A172 (cell line): ENCODE measurements at places on chromosomes 4 and X. TPM values are rescaled to one million over a fixed set of nuclear protein-coding genes. Genes with fewer than 3 reads are reported as not detected.

DNA sequence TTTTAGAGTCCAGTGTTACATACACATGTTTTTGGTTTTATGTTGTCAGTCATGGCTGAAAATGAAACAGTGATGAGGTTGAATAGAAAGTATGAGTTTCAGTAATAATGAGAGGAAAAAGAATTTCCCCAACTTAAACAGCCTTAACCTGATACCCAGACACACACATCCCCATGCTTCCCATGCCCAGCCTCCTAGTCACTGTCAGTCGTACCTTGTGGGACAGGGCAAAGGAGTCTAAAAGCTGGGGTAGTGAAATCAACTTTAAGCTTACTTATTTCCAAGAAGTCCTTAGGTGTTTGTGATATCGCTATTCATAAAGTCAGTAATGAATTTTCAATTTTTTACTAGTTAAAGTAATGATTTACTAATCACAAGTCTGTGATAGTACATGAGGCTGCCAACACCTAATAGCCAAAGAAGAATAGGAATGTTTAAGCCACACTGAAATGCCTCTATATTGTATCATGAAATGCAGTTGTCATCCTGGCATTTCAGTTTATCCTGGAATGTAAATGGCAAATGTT, 24.3 kb upstream of the GPR34 start:
- DNase-seq, result no peak

DNA sequence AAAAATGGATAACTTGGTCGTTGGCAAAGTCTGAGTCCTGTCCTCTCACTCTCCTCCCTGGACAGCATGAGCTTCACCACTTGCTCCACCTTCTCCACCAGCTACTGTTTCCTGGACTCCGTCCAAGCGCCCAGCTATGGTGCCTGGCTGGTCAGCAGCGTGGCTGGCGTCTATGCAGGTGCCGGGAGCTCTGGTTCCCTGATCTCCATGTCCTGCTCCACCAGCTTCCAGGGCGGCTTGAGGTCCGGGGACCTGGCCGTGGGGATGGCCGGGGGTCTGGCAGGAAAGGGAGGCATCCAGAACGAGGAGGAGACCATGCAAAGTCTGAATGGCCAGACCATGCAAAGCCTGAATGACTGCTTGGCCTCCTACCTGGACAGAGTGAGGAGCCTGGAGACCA, 100.8 kb downstream of the NCAPG start:
- no peak for DNase-seq

- DNase-seq, result no peak
Observed at GRCh38 chr4:64272432-64272831, 136.8 kb downstream of the TECRL start.

- no peak for DNase-seq
Observed at GRCh38 chrX:151722241-151722846, 6.5 kb downstream of the FATE1 start.

- no peak for DNase-seq
Observed at GRCh38 chr4:182745237-182745636, 171.9 kb downstream of the DCTD start.

- no peak for DNase-seq
Observed at GRCh38 chrX:46477435-46477834, 67.8 kb downstream of the ZNF674 start.

- DNase-seq, result no peak
Observed at GRCh38 chr4:25190407-25190806, 30.2 kb upstream of the SEPSECS start.

GRCh38 chr4:108512615-108513505, 107.5 kb upstream of the RPL34 start:
- peak; percentile 48 for DNase-seq

GRCh38 chr4:150579551-150580234, 2.3 kb upstream of the MAB21L2 start:
- no peak for DNase-seq

GRCh38 chrX:109880629-109881028, 122.3 kb upstream of the TMEM164 start:
- DNase-seq, result no peak

DNA sequence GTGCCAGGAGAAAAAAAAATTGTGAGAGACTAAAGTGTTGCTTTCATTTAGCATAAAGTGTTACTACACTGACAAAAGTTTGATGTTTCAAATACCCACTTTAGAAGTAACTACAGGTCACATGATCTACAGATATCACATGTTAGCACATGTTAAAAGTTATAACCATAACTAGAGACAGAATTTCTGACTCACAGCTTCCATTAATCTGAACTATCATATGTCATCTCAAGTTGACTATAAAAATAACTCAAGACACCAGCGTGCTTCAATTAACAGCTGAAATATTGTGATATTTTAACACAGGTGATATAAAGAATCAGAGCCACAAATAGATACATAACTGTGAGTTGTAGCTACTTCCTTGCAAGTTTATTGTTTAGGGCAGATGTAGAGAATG, 591.5 kb upstream of the PITX2 start:
- DNase-seq, result no peak

DNA sequence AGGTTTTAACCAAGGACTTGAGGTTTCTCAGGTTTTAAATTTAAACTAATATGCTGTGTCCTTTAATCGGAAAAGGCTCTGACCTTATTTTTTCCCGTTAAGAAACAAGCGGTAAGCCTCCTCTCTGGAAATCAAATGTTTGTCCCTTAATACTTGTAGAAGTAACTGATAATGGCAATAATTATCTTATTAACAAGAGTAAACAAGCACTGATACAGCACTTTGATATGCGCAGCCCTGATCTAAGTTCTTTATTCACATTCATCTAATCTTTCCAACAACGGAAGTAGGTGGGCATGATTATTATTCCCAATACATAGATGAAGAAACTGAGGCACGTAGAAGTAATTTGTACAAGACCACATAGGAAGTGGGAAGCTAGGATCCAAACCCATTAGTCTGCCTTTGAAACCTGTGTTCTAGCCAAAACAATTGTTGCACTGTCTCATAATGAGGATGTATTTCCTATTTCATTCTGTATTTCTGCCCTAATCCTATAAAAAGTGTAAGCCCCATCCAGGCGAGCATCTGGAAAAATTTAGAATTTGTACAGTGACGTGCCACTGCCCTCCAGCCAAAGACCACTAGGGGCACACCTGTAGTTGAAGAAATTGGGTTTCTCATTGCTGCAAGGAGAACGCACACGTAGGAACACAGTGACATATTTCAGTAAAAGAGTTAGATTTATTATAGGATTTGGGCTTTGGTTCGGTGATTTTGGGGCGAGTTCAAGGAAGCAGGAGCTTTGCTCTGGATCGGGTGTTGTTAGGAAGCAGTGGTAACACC, 606 bp downstream of the CXorf58 start:
- DNase-seq, result no peak

- no peak for DNase-seq
Observed at GRCh38 chr4:33407496-33407895, 2687.3 kb downstream of the PCDH7 start.

The RHOXF2B gene
- not detected in 2 replicates for total RNA-seq

The SPP1 gene
- 75.5 and 130 TPM in 2 replicates for total RNA-seq

The TLR8 gene
- total RNA-seq, result not detected in 2 replicates

The ZMAT1 gene
- 0.53 and 3.2 TPM in 2 replicates for total RNA-seq

The SHROOM3 gene
- total RNA-seq, result 13.2 and 19.0 TPM in 2 replicates
